Activated naive CD8-positive, alpha-beta T cell treated with anti-CD3 and anti-CD28 coated beads for 36 hours (primary cell): ENCODE measurements at places on chromosomes 5 and 9.

GRCh38 chr5:10768328-10768899 is 7.4 kb upstream of the DAP start:
- no peak for DNase-seq

DNA sequence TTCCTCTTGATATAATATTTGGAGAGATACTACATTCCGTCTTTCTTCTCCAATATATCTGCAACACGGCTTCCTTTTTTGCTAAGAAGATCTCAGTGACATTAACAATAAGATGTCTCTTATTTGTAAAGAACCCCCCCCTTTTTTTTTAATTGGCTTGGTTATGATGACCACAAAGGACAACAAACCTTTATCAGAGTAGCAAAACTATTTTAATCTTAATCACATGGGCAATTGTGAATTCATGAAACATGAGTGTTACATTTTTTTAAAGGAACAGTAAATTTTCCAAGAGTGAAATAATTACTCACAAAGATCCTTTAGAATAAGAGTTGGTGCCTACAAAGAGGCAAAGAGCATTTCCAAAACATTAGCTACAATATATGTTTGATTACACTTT is 554.1 kb downstream of the MAT2B start:
- DNase-seq = no peak

- DNase-seq = no peak
Observed at GRCh38 chr5:10306806-10307205, 896 bp downstream of the CMBL start.

DNA sequence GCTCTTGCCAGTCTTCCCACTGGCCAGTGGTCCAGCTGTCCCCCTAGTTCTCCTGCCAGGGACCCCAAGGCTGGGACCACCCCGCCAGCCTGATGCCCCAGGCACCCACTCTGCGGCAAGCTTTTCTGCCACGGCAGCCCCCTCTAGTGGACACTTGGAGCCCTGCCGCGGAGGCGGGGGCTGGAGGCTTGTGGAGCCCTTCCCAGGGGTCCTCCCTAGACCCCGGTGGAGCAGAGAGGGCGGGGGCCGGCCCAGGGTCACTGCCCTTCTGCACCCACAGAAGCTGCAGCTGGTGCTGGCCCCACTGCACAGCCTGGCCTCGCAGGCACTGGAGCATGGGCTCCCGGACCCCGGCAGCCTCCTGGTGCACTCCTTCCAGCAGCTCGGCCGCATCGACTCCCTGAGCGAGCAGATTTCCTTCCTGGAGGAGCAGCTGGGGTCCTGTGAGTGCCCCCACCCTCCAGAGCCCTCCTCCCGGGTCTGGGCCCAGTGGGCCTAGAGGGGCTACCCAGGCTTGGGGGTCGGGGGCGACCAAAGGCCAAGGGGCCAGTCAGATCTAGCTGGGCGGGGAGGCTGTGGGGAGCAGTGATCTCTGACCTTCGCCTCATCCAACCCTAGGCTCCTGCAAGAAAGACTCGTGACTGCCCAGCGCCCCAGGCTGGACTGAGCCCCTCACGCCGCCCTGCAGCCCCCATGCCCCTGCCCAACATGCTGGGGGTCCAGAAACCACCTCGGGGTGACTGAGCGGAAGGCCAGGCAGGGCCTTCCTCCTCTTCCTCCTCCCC is 9.1 kb downstream of the EGFL7 start:
- DNase-seq = peak; percentile 49

DNA sequence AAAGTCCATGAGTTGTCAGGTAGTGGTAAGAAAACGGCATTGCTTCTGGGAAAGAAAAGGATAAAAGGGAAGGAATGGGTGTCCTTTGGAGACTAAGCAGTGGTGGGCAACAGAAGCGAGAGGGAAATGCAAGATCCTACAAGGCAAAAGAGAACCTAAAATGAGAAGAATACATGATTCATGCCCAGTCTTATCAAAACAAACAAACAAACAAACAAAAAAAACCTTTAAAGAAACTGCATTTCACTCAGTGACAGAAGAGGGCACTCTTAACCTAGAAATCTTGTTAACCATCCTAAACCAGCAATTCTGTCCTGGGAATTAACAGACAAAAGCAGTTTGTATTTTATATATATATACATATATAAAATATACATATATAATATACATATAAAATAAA is 88.5 kb downstream of the SUSD1 start:
- DNase-seq = no peak
